A549 treated with dexamethasone at 1 μM for 4 hours (cell line): ENCODE measurements at places on chromosomes 16 and 17. TPM values are rescaled to one million over a fixed set of nuclear protein-coding genes. Genes with fewer than 3 reads are reported as not detected.

Gene SLC5A11
- 0.23 to 0.52 TPM (median 0.27 TPM) in 5 replicates for total RNA-seq

Gene CD300LF
- total RNA-seq = not detected in 5 replicates

Gene PTX4
- total RNA-seq = not detected in 5 replicates

Gene CSH1
- total RNA-seq = not detected in 5 replicates

Gene TP53TG3F
- total RNA-seq = 0.05 to 0.22 TPM (median 0.07 TPM) in 5 replicates

Gene TMIGD1
- total RNA-seq = not detected in 5 replicates

Gene C16orf54
- not detected in 5 replicates for total RNA-seq

Gene NOXO1
- 0.12 to 0.18 TPM (median 0.17 TPM) in 5 replicates for total RNA-seq

Gene CD300LG
- total RNA-seq = 0.36 TPM in 1 of 5 replicates, not detected in the others

Gene KIF19
- total RNA-seq = 0.05 to 0.08 TPM (median 0.06 TPM) in 5 replicates

Gene TXNDC17
- total RNA-seq = 336 to 499 TPM (median 364 TPM) in 5 replicates

Gene BOLA2
- total RNA-seq = 18.0 to 25.4 TPM (median 21.5 TPM) in 5 replicates

Gene ANKS4B
- total RNA-seq = 0.02 to 0.06 TPM (median 0.04 TPM) in 4 of 5 replicates, not detected in the other

Gene AOC2
- total RNA-seq = 1.6 to 3.0 TPM (median 2.4 TPM) in 5 replicates

Gene KRTAP3-2
- 0.16 to 0.41 TPM (median 0.28 TPM) in 4 of 5 replicates, not detected in the other for total RNA-seq

Gene RNF43
- 0.20 to 0.86 TPM (median 0.40 TPM) in 5 replicates for total RNA-seq

Gene NGFR
- 0.70 to 1.4 TPM (median 0.92 TPM) in 5 replicates for total RNA-seq

Gene C17orf78
- not detected in 5 replicates for total RNA-seq
